ENCODE measurements at places on chromosomes 1 and 21. TPM values are rescaled to one million over a fixed set of nuclear protein-coding genes. Genes with fewer than 3 reads are reported as not detected.

CYP4A11 gene
- polyA plus RNA-seq: 0.13 TPM

VHLL gene
- polyA plus RNA-seq: not detected

TCHHL1 gene
- polyA plus RNA-seq: not detected

DNA sequence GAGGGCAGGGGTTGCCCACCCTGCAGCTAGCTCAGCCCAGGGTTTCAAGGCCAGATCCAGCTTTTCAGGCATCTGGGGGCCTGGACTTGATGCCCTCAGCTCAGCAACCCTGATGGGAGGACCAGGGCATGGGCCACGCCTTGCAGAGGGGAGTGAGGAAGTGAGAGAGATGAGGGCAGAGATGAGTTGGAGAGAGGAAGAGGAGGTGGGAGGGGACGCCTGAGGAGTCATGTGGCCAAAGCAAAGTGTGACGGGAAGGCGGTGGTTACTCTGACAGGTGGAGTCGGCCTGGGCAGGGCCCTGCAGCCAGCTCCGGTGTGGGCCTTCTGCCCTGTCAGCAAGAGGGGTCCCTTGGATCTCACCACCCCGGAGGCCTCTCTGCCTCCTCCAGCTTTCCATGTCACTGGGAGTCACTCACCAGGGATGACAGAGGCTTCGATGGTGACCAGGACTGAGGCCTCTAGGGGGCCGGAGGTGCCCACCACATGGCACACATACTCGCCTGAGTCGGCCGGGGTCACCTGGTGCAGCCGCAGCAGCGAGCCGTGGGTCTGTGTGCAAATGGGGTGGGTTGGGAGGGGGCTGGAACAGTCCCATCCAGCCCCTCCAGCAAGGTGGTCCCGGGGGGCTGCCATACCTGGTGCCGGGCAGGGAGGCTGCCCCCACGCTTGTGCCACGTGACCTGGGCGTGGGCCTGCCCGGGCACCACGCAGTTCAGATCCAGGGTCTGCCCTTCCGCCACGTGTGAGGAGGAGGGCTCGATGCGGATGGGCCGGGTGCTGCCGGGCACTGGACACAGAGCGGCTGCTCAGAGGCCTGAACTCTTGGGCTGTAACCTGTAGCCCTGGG lies 40.4 kb downstream of the LDLRAD2 start:
- H3K36me3 ChIP-seq: peaks cover 82% of the 10 kb centered on the region
- no peak for DNase-seq
- H3K4me3 ChIP-seq: no peak overlapping the region
- no peaks in the 10 kb centered on the region for H3K4me1 ChIP-seq

- no peak for DNase-seq
- H3K4me3 ChIP-seq: no peak overlapping the region
- no peak overlapping the region for H3K27ac ChIP-seq
- peaks cover 6% of the 10 kb centered on the region for H3K4me1 ChIP-seq
- H3K36me3 ChIP-seq: no peaks in the 10 kb centered on the region
Observed at GRCh38 chr1:87965193-87965592, 636.5 kb downstream of the LMO4 start.

OVAAL gene
- polyA plus RNA-seq: not detected

DNA sequence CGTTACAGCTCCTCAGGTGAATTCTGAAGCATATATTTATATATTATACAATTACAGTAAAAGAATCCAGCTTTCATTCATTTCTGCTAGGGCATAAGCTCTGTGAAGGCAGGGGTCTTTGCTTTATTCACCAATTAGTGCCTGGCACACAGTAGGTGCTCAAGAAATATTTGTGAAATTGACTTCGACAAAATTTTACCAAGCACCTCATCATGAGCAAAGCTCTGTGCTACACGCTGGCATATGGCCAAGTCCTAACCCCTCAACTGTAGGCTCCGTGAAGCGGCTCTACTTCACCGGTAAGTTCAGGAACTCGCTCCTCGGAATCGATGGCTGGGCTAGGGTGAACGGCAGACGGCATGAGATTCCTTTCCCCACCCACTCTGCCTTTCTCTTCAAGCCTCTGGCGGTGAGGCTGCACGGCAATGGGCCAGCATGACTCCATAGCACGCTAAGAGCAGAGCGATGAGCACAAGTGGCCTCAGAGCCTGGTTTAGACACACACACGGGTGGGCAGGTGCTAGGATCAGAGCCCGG lies 8.7 kb downstream of the C1orf174 start:
- peaks cover 39% of the 10 kb centered on the region for H3K36me3 ChIP-seq
- DNase-seq: no peak
- H3K4me1 ChIP-seq: no peaks in the 10 kb centered on the region
- H3K27me3 ChIP-seq: no peaks in the 10 kb centered on the region
- no peak overlapping the region for H3K27ac ChIP-seq
- H3K4me3 ChIP-seq: no peak overlapping the region

IKBKE gene
- 7.5 TPM for polyA plus RNA-seq

CLIC6 gene
- polyA plus RNA-seq: 18.2 TPM

DNA sequence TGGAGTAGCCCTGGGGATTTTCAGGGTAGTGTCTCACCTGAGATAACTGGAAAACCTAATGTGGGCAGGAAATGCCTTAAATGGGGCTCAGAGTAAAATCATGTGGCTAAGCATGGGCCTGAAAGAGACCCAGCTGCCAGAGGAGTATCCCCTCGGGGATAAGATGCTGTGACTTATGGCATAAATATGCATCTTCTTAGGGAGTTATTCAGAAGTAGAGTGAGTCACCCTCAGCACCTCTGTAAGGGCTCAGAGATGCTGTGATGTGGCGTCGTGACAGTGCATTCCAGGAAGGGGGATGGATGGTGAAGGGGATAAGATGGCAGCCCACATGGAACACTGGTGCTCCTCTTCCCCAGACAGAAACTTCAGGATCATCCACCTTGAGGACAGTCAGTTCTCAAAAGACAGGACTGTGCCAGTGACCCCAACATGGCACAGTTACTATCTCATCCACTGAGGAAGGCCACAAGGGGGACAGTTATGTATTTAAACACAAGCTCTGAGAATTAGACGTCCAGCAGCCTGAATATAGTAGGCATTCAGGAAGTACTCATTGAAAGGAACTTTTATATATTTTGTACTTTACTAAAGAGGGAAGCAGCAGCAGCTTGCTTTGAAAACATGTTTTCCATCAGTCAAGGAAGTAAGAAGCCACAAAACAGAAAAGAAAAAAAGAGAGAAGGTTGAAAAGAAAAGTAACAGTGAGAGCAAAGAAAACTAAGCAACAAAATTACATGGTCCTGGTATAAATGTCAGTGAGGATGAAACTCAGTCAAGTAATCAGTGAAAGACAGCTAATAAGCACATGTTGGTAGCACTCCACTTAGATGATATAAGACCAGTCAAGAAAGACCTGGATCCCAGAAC lies 8.3 kb downstream of the IL24 start:
- DNase-seq: no peak
- H3K4me1 ChIP-seq: peaks cover 13% of the 10 kb centered on the region
- no peak overlapping the region for H3K4me3 ChIP-seq
- peaks cover 8% of the 10 kb centered on the region for H3K27me3 ChIP-seq
- no peak overlapping the region for H3K27ac ChIP-seq

DNA sequence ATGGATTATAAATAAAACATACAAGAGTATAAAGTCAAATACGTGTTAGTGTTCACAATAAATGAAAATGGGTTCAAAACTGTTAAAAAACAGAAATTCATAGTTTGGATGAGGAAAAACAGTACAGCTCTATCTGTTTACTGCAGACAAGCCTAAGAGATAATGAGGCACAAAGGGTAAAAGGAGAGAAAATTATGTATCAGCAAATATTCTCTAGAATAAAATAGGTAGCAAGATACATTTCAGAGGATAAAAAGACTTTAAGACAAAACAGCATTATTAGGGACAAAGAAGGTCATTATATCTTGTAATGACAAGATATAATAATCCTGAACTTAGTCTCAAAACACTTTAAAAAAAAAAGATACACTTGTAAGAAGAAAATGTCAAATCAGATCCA lies 123.1 kb downstream of the EPHB2 start:
- peaks cover 3% of the 10 kb centered on the region for H3K36me3 ChIP-seq
- peaks cover 7% of the 10 kb centered on the region for H3K4me1 ChIP-seq
- H3K4me3 ChIP-seq: no peak overlapping the region
- no peak overlapping the region for H3K27ac ChIP-seq
- DNase-seq: no peak
- H3K27me3 ChIP-seq: no peaks in the 10 kb centered on the region

DNA sequence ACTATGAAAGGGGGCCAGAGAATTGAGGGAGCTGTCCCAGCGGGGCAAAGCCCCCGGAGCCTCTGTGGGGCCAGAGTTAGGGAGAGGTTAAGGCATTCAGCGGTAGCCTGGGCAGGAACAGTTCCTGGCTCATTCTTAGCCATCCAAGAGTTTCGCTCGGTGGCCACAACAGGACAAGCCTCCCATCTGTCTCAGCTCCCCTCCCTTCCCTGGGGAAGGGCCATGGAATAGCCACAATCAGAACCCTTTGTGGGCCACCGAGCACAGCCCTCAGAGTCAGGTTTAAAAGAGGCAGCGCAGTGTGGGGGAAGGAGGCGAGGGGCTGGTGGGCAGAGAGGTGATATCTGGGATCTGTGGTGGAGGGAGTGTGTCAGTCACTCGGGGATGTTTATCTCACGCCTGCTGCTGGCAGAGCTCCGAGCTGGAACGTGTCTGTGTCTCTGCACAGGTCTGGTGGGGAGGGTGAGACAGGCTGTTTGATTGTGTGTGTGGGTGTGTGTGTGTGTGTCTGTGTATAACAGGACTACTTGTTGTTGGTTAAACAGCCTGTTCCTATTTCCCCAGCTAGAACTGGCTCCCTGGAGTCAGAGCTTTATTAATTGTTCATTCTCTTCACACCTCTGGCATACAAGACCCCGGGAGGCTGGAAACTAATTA lies 49.6 kb upstream of the GOLT1A start:
- peaks cover 92% of the 10 kb centered on the region for H3K36me3 ChIP-seq
- no peak overlapping the region for H3K4me3 ChIP-seq
- no peaks in the 10 kb centered on the region for H3K27me3 ChIP-seq
- DNase-seq: no peak
- no peak overlapping the region for H3K27ac ChIP-seq
- peaks cover 28% of the 10 kb centered on the region for H3K4me1 ChIP-seq

TEDDM1 gene
- 0.09 TPM for polyA plus RNA-seq

- no peak overlapping the region for H3K27ac ChIP-seq
- H3K36me3 ChIP-seq: peaks cover 14% of the 10 kb centered on the region
Observed at GRCh38 chr1:231364192-231364591, 26.1 kb downstream of the SPRTN start.

GRCh38 chr1:208154040-208154439 lies 90.1 kb downstream of the PLXNA2 start:
- H3K4me1 ChIP-seq: peaks cover 52% of the 10 kb centered on the region
- no peak overlapping the region for H3K27ac ChIP-seq
- no peak overlapping the region for H3K4me3 ChIP-seq
- DNase-seq: peak; percentile 50
- H3K36me3 ChIP-seq: no peaks in the 10 kb centered on the region
- no peaks in the 10 kb centered on the region for H3K27me3 ChIP-seq

PTPN7 gene
- 4.4 TPM for polyA plus RNA-seq

TMEM269 gene
- 0.10 TPM for polyA plus RNA-seq

DNA sequence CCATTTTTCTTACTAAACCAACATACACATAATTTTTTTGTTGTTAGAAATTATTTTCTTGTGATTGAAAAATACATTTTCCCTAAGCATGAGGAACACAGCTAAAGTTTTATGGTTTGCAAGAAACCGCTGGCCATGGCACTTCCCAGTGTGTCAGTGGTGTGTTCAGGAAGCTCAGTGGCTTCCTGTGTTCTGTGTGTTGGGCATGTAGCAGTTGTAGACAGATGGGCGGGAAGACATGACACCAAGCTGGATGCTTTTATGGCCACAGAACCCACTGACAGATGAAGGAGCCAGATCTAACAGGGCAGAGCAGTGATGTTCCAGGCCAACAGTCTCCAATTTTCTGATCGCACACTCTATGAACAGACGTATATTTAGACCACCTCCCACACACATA lies 119.8 kb downstream of the GALNT2 start:
- no peak overlapping the region for H3K4me3 ChIP-seq
- DNase-seq: no peak
- H3K4me1 ChIP-seq: peaks cover 12% of the 10 kb centered on the region
- H3K36me3 ChIP-seq: no peaks in the 10 kb centered on the region

LRRC3 gene
- polyA plus RNA-seq: 18.8 TPM

DNA sequence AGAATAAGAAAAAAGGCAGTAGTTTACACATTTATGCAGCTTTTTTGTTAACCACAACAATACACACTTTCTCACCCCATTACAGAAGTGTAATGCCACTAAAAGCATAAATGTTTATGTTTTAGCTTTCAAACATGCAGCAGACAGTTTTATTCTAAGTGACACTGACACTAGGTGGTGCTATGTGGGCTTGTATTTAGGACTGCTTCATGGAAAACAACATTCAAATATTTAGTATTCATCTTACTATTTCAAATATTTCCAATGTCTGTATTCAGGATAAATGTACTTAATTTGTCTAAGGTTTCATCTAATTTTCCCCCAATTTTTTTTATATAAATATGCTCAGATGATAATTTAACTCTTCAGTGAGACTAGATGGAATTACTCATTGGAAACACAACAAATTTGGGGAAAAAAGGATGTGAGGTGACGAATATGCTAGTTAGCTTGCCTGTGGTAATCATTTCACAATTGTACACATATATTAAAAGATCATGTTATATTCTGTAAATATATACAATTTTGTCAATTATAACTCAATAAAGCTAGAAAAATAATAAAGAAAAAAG lies 71.4 kb downstream of the USP1 start:
- no peaks in the 10 kb centered on the region for H3K4me1 ChIP-seq
- DNase-seq: peak; percentile 26
- H3K36me3 ChIP-seq: peaks cover 15% of the 10 kb centered on the region
- H3K4me3 ChIP-seq: no peak overlapping the region
- no peaks in the 10 kb centered on the region for H3K27me3 ChIP-seq
- no peak overlapping the region for H3K27ac ChIP-seq

GRCh38 chr1:28374297-28374696 lies 4.8 kb downstream of the PHACTR4 start:
- peaks cover 3% of the 10 kb centered on the region for H3K36me3 ChIP-seq
- peak overlapping the region; percentile 32 for H3K27ac ChIP-seq
- no peaks in the 10 kb centered on the region for H3K27me3 ChIP-seq
- no peak overlapping the region for H3K4me3 ChIP-seq
- H3K4me1 ChIP-seq: peaks cover 13% of the 10 kb centered on the region

- peaks cover 20% of the 10 kb centered on the region for H3K4me1 ChIP-seq
- H3K27me3 ChIP-seq: no peaks in the 10 kb centered on the region
- no peak overlapping the region for H3K4me3 ChIP-seq
- no peak overlapping the region for H3K27ac ChIP-seq
Observed at GRCh38 chr1:26468911-26469310, 3.3 kb upstream of the HMGN2 start.

DNA sequence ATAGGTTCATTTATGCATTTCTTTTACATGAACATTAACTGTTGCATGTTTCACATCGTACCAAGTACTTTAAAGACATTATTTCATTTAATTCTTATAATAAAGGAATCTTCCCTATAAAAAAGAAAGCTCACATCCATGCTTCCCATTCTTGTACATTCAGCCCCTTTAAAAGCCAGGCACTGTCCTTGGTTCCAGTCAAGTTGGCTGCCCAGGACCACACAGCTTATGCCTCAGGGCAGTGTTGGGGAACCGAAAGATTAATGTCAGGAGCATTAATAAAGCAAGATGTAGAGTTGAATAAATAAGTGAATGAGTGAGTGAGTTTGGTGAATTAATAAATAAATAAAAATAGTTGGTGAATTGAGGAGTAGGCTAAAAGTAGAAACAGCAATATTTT lies 409.4 kb upstream of the DAB1 start:
- H3K27me3 ChIP-seq: peaks cover 7% of the 10 kb centered on the region
- no peak for DNase-seq
- H3K4me1 ChIP-seq: no peaks in the 10 kb centered on the region
- no peak overlapping the region for H3K4me3 ChIP-seq

- H3K4me1 ChIP-seq: no peaks in the 10 kb centered on the region
- DNase-seq: no peak
- H3K27me3 ChIP-seq: no peaks in the 10 kb centered on the region
Observed at GRCh38 chr1:7659514-7659913, 111.6 kb upstream of the VAMP3 start.

EPS15 gene
- polyA plus RNA-seq: 34.2 TPM

Measured in large intestine (tissue), 12 donors.